Stimulated activated CD8-positive, alpha-beta memory T cell treated with anti-CD3 and anti-CD28 coated beads, Interleukin-2, amount 100 ng/mL, for 1 hour (primary cell): ENCODE measurements at places on chromosomes 1 and 21.
A peak's percentile ranks its signal among the peaks of the same experiment; 100 is the strongest.

GRCh38 chr1:83950106-83950661, 48.7 kb downstream of the TTLL7 start:
- no peak for DNase-seq

- DNase-seq: no peak
Observed at GRCh38 chr21:29524055-29524454, 225.3 kb downstream of the BACH1 start.

- no peak for DNase-seq
Observed at GRCh38 chr1:6474815-6475282, 8.9 kb upstream of the TNFRSF25 start.

DNA sequence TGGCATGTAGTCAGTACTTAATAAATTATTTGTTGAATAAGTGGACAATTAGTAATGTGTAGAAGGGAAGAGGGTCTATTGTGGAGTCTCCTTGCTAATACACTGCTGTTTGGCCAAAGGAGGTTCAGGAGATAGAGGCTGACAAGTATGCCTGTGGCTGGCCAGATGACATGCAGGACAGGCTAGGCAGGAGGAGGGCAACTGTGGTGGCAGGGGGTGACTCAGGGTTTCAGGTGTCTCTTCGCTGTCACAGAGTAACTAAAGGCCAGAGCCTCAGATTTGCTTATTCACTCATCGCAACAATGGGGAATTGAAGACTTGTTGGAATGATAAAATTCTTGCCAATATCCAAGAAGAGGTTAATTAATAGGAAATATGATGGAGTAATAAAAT, 33.1 kb downstream of the THRAP3 start:
- no peak for DNase-seq

DNA sequence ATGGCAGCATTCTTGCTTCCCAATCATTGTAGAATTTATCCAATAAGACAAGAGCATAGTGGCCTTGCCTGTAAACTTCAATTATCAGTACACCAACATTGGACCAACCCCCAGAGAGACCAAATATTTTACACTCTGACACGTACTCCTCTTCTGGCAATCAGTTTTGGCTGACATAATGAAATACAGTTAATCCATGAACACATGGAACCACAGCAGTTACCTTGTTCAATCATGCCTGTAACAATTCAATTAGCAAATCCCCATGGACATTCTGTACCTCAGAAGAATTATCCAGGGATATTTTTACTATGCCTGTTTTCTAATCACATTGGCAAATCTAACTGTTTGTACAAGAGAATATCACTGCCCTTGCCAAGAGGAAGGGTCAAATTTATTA, 2162.0 kb downstream of the MRPL39 start:
- DNase-seq: no peak

DNA sequence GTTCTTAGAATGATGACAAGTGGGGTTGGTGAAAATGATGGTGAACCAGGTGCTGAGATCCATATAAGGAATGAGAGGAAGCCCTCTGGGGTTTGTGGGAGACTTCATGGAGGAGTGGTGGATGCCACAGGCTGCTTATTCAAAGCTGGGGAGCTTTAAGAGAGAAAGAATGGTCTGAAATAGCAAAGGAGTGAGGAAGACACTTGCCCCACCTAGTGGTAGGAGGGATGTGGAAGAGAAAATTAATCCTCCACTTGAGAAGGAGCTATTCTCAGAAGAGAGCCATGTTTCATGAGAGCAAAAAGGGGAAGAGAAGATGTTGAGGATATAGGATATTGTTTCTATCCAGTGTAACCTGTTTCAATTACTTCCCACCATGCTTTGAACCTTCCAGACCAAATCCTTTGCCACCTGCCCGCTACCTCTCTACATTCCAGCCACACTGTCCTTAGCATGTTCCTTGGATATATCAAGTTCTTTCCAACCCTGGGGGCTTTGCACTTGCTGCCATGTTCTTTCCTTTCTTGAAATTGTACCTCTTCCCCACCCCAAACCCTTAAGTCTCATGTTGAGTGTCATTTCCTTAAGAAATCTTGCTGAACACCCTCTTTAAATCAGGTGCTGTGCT, 19.6 kb upstream of the ZNF648 start:
- no peak for DNase-seq

DNA sequence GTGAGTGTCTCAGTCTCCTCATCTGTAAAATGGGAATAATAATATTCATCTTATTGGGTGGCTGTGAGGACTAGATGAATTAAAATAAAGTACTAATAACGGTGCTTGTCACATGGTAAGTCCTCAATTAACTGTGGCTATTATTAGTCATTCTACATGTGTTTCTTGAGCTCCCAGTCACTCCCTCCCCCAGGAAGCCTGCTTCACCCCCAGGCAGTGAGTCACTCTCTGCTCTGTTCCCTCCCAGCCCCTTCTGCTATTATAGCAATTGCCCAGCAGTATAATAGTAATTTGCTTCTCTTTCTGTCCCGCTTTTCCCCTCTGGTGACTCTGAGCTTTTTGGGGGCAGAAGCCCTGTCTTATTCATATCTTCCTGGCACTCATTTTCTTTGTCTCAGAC, 102.0 kb downstream of the BEND5 start:
- no peak for DNase-seq

DNA sequence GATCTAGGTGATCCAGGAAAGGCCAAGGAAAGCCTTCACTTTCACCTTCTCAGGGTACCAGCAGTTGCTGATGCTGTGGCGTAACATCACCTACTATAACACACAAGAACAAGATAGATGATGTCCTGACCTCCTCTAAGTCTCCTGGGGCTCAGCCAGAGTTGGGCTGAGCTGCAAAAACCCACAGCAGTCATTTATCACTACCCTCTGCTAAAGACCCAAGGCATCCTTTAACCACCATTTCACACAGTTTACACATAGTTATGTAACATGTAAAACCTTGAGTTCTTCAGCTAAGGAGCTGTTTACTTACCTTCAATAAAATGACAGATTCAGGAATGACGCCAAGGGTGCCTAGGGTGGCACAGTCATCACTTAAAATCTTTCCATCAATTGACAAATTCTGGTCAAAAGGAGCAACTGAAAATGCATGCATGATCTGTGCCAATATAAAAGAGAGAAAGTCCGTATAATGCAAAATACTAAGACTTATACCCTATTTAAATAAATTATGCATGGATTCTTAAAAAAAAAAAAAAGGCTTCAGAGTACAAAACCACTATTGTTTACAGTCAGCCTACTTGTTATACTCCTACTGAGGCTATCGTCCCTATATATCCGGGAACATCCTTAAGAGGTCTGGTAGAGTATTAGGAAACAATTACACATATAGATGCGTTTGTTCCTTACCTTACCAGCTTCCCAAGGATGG, 20.7 kb upstream of the RAP1GAP start:
- DNase-seq: no peak

GRCh38 chr1:156203331-156203730, 9.4 kb downstream of the SLC25A44 start:
- DNase-seq: no peak

GRCh38 chr1:184416481-184416880, 29.7 kb downstream of the C1orf21 start:
- no peak for DNase-seq

GRCh38 chr1:244214009-244214967, 163.2 kb downstream of the ZBTB18 start:
- no peak for DNase-seq

- no peak for DNase-seq
Observed at GRCh38 chr21:46606427-46606813, 1.5 kb upstream of the S100B start.

- DNase-seq: no peak
Observed at GRCh38 chr1:172137703-172138454, 282.6 kb upstream of the C1orf105 start.

GRCh38 chr21:39568361-39568760, 44.4 kb upstream of the B3GALT5 start:
- no peak for DNase-seq

- no peak for DNase-seq
Observed at GRCh38 chr21:34801519-34802132, 132.8 kb downstream of the CLIC6 start.

GRCh38 chr21:44428281-44428960, 26.9 kb upstream of the LRRC3 start:
- peak; percentile 10 for DNase-seq
